ENCODE measurements at places on chromosomes 13 and 19. TPM values are rescaled to one million over a fixed set of nuclear protein-coding genes. Genes with fewer than 3 reads are reported as not detected.

NLRP9 gene
- total RNA-seq: not detected

KRTDAP gene
- total RNA-seq: not detected

FPR3 gene
- total RNA-seq: 1.2 TPM

LRRC8E gene
- total RNA-seq: not detected

WDR87 gene
- not detected for total RNA-seq

RXFP2 gene
- total RNA-seq: 0.26 TPM

KL gene
- total RNA-seq: 6.9 TPM

TINCR gene
- 5.3 TPM for total RNA-seq

GPR12 gene
- not detected for total RNA-seq

WDR83 gene
- total RNA-seq: 10.5 TPM

RNASEH2A gene
- 3.2 TPM for total RNA-seq

ZNF224 gene
- 42.9 TPM for total RNA-seq

FOXA3 gene
- not detected for total RNA-seq

CLASRP gene
- total RNA-seq: 107 TPM

SUGP2 gene
- 37.1 TPM for total RNA-seq

KLK8 gene
- not detected for total RNA-seq

ZNF562 gene
- 65.5 TPM for total RNA-seq
